ENCODE measurements at places on chromosomes 4 and X. TPM values are rescaled to one million over a fixed set of nuclear protein-coding genes. Genes with fewer than 3 reads are reported as not detected.

DNA sequence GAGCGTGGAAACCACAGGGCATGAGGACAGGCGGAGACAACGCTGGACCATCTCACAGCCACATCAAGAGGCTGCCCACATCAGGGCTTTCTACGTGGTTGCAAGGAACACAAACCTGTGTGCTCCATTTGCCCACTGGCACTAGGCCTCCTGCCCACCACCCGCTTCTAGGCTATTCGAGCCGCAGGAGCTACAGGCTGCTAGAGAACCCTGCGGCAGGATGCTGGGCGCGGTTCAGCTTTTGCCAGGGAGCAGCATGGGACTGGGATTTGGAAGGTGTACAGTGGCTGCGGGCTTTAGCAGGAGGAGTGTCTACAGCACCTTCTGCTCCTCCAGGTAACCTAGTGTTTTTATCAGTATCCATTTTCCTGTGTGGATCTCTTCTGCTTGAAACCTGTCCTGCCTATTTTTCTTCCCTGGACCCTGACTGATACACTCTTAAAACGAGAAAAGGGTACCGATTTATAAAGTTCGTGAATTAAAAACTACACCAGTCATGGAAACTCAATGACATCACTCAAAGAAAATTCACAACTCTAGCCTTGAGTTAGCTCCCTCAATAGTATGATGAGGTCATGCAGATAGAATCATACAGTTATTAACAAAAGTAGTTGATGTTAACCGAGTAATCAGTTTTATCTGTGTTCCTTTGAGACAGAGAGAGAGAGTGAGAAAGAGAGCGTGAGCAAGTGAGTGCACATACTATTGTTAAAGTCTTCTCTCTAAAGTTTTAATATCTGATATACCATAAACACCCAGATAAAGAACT is 12.8 kb downstream of the NOP14 start:
- no peaks in the 10 kb centered on the region for H3K27me3 ChIP-seq
- no peak for DNase-seq
- H3K36me3 ChIP-seq: no peaks in the 10 kb centered on the region
- H3K4me1 ChIP-seq: peaks cover 2% of the 10 kb centered on the region
- H3K27ac ChIP-seq: no peak overlapping the region
- H3K4me3 ChIP-seq: no peak overlapping the region

GRCh38 chr4:120730777-120731320 is 191.7 kb downstream of the PRDM5 start:
- peaks cover under 1% of the 10 kb centered on the region for H3K4me1 ChIP-seq
- H3K27ac ChIP-seq: no peak overlapping the region
- H3K27me3 ChIP-seq: no peaks in the 10 kb centered on the region
- no peaks in the 10 kb centered on the region for H3K36me3 ChIP-seq

DNA sequence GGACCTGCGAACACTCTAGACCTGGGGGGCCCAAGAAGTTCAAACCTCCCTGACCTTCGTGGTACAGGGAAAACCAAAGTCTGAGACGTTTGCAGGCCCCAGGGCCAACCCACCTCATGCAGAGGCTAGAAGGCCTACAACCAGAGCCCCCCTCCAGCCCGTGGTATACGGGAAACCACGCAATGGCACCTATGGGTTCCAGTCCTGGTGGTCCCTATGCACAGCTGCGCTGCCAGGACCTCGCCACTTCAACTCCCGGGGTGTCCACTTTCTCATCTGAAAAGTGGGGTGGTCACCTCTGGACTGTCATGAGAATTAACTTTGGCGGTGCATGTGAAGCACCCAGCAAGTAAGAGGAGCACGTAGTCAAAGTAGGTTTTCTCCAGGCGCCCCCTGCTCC is 8.4 kb upstream of the MSX1 start:
- peak; percentile 21 for DNase-seq
- no peak overlapping the region for H3K4me3 ChIP-seq
- H3K4me1 ChIP-seq: no peaks in the 10 kb centered on the region
- H3K27me3 ChIP-seq: no peaks in the 10 kb centered on the region
- no peaks in the 10 kb centered on the region for H3K36me3 ChIP-seq

NR3C2 gene
- 25.9 TPM for total RNA-seq
